ENCODE measurements at places on chromosomes 5 and 9.

DNA sequence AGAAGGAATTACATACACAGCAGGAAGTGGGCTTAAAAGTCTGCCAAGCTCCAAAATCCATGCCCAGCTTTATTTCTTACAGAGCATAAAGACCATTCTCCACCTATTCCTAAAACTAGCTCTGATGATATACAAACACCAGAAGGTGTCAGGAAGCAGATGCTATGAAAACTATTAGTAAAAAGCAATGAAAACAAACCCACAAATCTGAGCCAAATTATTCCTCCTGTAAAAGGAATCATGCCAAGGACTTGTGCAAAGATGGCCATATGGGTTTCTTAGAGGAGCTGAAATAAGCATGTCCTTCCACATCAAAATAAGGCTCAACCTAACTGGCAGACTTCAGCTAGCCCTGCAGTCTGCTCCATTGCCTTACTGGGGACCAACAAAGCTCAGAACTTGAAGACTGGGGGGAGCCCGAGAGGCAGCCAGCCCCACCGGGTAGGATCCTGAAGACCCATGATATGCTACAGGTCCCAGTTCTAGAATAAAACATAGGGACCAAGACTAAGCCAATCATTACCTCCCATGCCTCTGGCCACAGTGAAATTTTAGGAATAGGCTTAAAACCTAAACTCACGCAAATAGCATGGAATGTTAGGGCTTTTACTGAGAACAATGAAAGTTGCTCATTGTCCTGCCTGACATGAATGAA is 42.8 kb upstream of the GABRP start:
- no peak for DNase-seq

- no peak for DNase-seq
These were observed 475.7 kb upstream of the CYLC2 start for GRCh38 chr9:102519423-102519822.

- DNase-seq: no peak
These were observed 7.5 kb upstream of the TOR2A start for GRCh38 chr9:127742435-127743088.

DNA sequence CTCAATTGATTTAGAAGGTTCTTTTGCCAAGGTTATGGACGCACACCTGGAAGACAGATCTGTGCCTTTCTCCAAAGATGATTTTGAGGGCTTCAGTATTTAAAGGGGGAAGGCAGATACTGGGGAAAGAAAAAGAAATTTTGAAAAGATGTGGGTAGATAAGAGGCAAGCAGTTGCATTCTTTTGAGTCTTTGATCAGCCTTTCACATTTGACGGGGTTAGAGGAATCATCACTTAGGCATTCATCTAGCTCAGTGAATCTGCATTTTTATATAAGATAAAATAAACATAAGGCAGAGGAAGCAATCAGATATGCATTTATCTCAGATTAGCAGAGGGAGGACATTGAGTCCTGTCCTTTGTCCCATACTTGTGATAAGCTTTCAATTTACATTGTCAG is 243.4 kb upstream of the RAI14 start:
- no peak for DNase-seq

- DNase-seq: no peak
These were observed 24.3 kb downstream of the EFNA5 start for GRCh38 chr5:107646418-107646817.

DNA sequence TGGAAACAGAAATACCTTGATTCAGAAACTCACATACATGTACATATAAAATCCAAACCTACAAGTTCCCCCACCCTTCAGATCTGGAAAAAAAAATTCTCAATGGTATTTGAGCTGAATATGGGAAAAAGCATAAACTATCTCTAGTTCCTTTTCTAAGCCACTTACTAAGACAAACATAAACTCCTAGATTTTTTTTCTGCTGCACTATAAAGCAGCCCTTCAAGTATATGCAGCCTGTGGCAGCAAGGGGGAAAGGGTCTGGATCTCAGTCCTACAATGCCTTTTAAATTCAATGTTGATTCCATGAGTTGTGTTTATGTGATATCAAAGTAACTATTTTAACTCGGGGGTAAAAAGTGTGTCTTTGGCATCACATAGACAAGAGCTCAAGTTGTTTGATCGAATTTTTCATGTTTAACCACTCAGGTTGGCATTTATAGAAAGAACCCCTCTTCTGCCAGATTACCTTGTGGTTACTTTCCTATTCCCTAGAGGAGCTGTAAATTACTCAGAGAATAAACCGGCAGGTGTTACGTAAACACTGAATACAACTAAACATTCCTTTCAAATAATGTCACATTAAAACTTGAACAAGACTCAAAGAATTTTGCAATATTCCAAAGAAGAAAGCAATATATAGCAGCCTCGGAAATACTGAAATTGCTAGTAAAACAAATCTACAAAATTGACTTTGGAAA is 91.8 kb upstream of the FER start:
- no peak for DNase-seq

- no peak for DNase-seq
These were observed 25.8 kb upstream of the FST start for GRCh38 chr5:53454719-53455000.

GRCh38 chr9:115262952-115263351 is 145.0 kb upstream of the TNC start:
- no peak for DNase-seq

DNA sequence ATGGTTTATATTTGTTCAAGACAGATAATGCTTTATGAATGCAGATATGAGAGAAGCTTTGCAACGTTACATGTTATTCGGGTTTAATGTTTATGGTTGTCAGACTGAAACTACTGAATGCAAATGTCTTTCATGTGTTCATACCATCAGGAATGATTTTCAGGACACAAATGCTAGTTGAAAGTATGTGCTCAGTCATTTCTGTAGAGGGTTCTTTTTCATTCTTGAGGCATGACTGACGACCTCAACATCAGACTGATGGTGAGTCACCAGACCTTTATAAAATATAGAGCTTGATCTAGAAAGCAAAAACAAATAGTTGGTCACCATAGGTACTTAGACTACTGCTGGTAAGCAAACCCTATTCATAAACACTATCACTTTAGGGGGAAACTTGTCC is 287.3 kb upstream of the NUDT12 start:
- DNase-seq: no peak

- no peak for DNase-seq
These were observed 4.5 kb upstream of the PLPP6 start for GRCh38 chr9:4657426-4658159.

- DNase-seq: no peak
These were observed 28.0 kb downstream of the FBXW5 start for GRCh38 chr9:136916330-136917184.

DNA sequence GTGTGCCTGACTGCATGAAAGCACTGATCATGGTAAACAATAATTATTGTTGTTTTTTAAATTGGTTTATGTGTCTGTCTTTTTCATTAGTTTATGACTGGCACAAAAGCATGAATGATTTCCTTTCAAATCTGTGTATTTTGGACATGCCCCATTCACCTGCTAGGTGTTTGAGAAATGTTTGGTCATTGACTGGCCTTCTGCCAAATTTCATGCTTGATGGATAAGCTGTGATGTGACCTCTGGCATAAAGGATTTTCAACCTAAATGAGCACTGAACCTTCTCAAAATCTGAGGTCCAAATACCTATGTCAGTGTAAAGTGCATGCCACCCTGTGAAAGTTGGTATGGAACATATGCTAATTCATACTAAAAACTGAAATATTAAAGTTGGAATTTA is 204.5 kb downstream of the BRINP1 start:
- DNase-seq: no peak

GRCh38 chr9:33329117-33329563 is 38.8 kb downstream of the NFX1 start:
- DNase-seq: no peak

GRCh38 chr9:114287763-114288192 is 35.1 kb upstream of the ORM1 start:
- DNase-seq: no peak

- no peak for DNase-seq
These were observed 82.5 kb downstream of the SEMA6A start for GRCh38 chr5:116492016-116492623.

DNA sequence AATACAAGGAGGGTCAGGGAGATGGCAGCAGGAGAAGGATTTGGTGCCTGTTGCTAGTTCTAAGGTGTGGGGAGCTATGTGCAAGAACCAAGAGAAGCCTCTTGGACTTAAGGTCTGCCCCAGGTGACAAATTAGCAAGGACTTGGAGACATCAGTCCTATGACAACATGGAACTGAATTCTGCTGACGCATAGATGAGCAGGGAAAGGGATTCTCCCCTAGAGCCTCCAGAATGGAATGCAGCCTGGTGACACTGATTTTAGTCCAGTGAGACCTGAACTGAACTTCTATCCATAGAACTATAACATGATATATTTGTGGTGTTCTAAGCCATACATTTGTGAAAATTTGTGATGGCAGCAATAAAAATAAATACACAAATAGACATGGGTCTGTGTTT is 215.6 kb downstream of the ESM1 start:
- no peak for DNase-seq

GRCh38 chr9:121182989-121183388 is 18.7 kb downstream of the RAB14 start:
- DNase-seq: no peak

DNA sequence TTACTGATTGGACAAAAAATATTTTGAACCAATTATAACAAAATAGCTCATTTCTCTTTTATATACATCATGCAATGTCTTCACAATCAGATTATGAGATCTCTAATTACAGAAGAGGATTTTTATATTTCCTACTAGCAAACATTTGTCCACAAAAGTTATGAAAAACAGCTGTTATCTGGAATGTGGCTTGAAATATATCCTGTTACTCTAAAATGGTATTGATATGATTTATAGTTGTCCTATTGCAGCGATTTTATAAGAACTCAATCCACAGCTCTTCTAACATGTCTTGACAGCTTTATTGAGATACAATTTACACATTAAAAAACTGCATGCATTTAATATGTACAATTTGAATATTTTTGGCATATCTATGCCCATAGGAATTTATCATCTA is 779.9 kb upstream of the ACO1 start:
- no peak for DNase-seq

- no peak for DNase-seq
These were observed 196.6 kb downstream of the MSX2 start for GRCh38 chr5:174920906-174921550.

GRCh38 chr5:74040811-74041491 is 415.0 kb downstream of the ARHGEF28 start:
- DNase-seq: no peak

DNA sequence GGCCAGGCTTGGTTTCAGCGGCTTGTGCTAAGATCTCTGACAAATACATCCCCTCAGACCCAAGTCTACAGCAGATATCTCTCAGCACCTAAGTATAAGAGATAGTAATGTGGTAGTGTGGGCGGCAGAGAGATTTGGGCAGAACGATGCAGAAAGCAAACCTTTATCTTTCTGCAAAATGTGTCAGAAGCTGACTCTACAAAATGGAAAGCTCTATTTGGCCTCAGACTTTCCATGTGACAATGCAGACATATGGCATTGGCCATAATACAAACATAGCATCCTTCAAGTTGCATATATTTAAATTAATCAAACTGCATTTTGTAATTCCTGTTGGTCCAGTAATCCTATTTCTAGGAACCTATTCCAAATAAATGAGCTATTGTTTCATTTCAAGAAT is 102.5 kb upstream of the RAI14 start:
- DNase-seq: no peak

GRCh38 chr9:135346438-135347050 is 133.0 kb upstream of the PPP1R26 start:
- no peak for DNase-seq

DNA sequence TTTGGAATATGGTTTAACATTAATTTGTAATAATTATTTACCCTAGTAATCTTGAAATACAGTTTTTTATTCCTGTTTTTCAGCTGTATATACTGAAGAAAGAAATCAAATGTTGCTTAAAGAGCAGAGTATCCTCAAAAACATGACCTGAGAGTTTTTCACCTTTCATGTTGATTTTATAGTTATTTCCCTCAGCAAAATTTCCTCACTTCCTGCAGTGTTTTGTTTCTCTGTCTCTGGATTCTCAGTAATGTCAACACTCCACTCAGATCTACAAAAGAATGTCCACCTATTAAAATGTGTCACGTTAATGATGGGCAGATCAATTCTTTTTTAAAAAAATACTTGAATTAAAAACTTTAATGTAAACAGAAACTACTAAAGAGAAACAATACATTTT is 398.3 kb downstream of the ANXA1 start:
- DNase-seq: no peak

GRCh38 chr5:156819537-156819936 is 30.6 kb upstream of the PPP1R2B start:
- no peak for DNase-seq

GRCh38 chr5:72849546-72849945 is 33.1 kb downstream of the TNPO1 start:
- no peak for DNase-seq

- DNase-seq: no peak
These were observed 19.4 kb upstream of the TNFSF15 start for GRCh38 chr9:114825126-114825795.

- DNase-seq: no peak
These were observed 3.1 kb upstream of the HK3 start for GRCh38 chr5:176902102-176902814.

GRCh38 chr9:131485728-131486422 is 16.8 kb upstream of the POMT1 start:
- no peak for DNase-seq

GRCh38 chr5:51678330-51678729 is 295.1 kb downstream of the ISL1 start:
- DNase-seq: no peak

DNA sequence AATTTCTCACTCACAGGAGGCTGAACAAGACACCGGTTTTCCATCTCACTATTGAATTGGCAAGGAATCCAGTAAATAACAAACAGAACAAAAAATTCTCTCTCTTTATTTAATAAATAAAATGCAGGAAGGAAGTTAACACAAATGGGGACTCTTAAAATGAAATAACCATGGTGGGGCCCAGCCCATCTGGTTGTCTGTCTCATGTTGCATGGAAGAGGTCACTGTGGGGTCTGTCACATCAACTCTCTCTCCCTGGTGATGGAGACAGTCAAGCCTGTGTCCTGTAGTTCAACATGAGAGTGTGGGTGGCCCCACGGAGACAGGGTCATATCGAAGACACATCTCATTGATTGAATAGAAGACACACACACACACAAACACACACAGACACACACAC is 297.7 kb downstream of the IRX2 start:
- no peak for DNase-seq
